Gastroesophageal sphincter (tissue), 4 donors: ENCODE measurements at places on chromosomes 7 and 10.

- no peak overlapping the region for H3K27ac ChIP-seq
- ATAC-seq = no peak
- H3K27me3 ChIP-seq = no peaks in the 10 kb centered on the region
- H3K4me3 ChIP-seq = no peak overlapping the region
- H3K36me3 ChIP-seq = peaks cover 3% of the 10 kb centered on the region
Measured at GRCh38 chr10:91253300-91253699, 32.8 kb downstream of the PCGF5 start.

GRCh38 chr10:125252937-125253336 is 92.6 kb upstream of the CTBP2 start:
- no peaks in the 10 kb centered on the region for H3K4me1 ChIP-seq
- no peaks in the 10 kb centered on the region for H3K27me3 ChIP-seq
- H3K36me3 ChIP-seq = no peaks in the 10 kb centered on the region
- ATAC-seq = no peak
- no peak overlapping the region for H3K27ac ChIP-seq

- H3K4me3 ChIP-seq = no peak overlapping the region
- H3K27me3 ChIP-seq = no peaks in the 10 kb centered on the region
- ATAC-seq = no peak
- H3K4me1 ChIP-seq = no peaks in the 10 kb centered on the region
Measured at GRCh38 chr7:12941512-12941911, 254.1 kb downstream of the ARL4A start.

DNA sequence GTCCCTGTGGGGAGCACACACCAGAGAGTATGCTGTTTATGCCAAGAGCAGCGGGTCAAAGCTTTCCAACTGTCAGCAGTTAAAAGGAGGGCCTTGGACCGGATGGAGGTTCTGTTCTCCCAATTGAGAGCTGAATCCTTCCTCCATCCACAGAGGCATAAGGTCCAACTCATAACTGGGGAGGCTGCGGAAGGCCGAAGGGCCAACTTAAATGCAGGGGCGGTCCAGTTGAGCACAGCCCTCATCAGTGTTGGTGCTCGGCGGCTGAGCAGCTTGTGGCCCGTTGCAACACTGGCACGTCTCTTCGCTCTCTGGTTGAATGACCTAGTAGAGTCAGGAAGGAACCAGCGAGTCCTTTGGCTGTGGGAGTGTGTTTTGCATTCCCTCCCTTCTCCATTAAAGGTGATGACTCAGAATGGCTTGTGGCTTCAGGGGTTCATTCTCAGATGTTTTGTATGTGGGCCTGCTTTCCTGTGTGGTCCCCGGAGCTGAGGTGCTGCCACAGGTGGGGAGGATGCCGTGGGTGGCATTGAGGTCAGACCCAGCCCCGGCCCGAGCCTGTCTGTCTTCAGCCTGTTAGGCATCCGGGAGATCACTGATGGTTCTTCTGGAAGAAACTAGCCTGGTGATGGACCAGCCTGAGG is 44.8 kb upstream of the DMBT1 start:
- no peak overlapping the region for H3K4me3 ChIP-seq
- peak; percentile 25 for ATAC-seq
- peak overlapping the region; percentile 52 for H3K27ac ChIP-seq
- peaks cover 74% of the 10 kb centered on the region for H3K36me3 ChIP-seq
- no peaks in the 10 kb centered on the region for H3K4me1 ChIP-seq
- H3K27me3 ChIP-seq = no peaks in the 10 kb centered on the region

- no peak overlapping the region for H3K4me3 ChIP-seq
- no peaks in the 10 kb centered on the region for H3K36me3 ChIP-seq
- ATAC-seq = no peak
- H3K27me3 ChIP-seq = peaks cover 16% of the 10 kb centered on the region
Measured at GRCh38 chr10:126314863-126315493, 73.3 kb downstream of the ADAM12 start.

DNA sequence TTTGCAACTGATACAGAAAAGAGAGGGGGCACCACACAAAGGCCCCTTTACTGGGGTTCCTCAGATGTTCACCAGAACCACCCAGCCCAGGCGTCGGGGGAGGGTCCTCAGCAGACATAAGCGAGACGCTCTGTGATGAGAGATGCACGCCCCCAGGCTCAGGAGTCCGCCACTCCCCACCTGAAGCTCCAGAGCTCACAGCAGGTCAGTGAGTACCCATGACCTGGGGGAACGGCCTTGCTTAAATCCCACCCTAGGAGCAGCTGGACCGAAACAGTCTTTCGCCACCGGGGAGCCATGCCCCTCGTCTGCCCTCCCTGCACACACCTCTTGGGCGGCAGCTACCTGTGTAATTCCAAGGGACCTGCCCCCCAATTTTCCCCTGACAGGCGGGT is 2.8 kb downstream of the CRYGN start:
- no peak overlapping the region for H3K4me3 ChIP-seq
- peaks cover 26% of the 10 kb centered on the region for H3K27me3 ChIP-seq
- ATAC-seq = no peak
- peaks cover 22% of the 10 kb centered on the region for H3K4me1 ChIP-seq
- peak overlapping the region; percentile 45 for H3K27ac ChIP-seq

DNA sequence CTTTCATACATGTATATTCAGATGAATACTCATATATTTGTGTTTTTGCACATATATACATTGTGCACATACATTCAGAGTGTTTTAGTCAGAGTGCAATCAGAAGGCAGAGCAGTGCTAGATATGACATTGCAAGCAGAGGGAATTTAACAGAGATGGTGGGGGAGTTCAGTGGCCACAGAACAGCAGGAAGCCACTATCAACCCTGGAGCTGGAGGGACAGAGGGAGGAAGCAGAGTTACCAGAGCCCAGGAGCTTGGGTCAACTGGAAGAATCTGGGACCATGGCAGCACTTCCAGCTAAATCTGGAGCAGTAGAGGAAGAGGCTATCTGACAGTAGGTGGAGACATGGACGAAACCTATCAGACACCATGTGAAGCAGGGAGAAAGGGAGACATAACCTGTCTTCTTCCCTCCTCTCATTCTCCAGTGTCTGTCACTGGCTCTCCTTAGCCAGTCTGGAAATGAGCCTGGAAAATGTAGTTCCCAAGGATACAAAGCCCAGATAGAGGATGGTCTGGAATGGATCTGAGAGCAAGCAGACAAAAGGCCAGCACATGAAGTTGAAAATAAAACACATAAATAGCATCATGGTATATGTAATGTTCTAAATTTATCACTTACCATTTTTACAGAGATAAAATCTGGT is 33.6 kb upstream of the HERPUD2 start:
- H3K4me1 ChIP-seq = peaks cover 9% of the 10 kb centered on the region
- H3K27ac ChIP-seq = no peak overlapping the region
- no peaks in the 10 kb centered on the region for H3K36me3 ChIP-seq
- no peak for ATAC-seq

DNA sequence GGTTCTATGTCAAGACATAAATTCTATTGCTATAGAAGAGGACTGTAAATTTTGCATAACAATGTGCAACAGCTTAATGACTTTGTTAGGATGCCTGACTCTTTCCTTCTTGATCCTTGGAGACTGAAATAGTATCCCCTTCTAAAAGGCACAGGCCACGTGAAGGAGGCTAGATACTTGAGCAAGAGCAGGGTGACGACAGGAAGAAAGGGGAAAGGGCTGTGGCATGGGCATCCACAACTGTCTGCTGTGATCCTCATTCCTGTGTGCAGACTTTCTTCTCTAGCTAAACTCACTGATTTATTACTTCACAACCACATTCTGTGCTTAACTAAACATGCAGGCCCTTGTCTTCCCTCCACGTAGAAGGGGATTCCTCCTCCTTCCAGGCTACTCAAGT is 1111.8 kb upstream of the C7orf33 start:
- no peak overlapping the region for H3K4me3 ChIP-seq
- H3K27me3 ChIP-seq = no peaks in the 10 kb centered on the region
- H3K4me1 ChIP-seq = no peaks in the 10 kb centered on the region
- no peak overlapping the region for H3K27ac ChIP-seq
- no peak for ATAC-seq

- no peaks in the 10 kb centered on the region for H3K36me3 ChIP-seq
- H3K27me3 ChIP-seq = no peaks in the 10 kb centered on the region
- no peak overlapping the region for H3K4me3 ChIP-seq
- H3K27ac ChIP-seq = peak overlapping the region; percentile 66
Measured at GRCh38 chr10:94156453-94156852, 162.7 kb downstream of the PLCE1 start.

DNA sequence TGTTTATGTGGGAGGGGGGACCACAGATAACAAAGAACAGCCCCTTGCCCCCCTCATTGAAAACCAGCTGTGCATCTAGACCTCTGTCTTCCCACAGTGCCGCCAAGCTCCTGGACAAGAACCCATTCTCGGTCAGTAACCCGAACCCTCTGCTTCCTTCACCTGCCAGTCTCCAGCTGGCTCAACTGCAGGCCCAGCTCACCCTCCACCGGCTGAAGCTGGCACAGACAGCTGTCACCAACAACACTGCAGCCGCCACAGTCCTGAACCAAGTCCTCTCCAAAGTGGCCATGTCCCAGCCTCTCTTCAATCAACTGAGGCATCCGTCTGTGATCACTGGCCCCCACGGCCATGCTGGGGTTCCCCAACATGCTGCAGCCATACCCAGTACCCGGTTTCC is 91.0 kb upstream of the PDCD4 start:
- no peaks in the 10 kb centered on the region for H3K27me3 ChIP-seq
- no peaks in the 10 kb centered on the region for H3K36me3 ChIP-seq
- no peak overlapping the region for H3K27ac ChIP-seq
- no peak for ATAC-seq

DNA sequence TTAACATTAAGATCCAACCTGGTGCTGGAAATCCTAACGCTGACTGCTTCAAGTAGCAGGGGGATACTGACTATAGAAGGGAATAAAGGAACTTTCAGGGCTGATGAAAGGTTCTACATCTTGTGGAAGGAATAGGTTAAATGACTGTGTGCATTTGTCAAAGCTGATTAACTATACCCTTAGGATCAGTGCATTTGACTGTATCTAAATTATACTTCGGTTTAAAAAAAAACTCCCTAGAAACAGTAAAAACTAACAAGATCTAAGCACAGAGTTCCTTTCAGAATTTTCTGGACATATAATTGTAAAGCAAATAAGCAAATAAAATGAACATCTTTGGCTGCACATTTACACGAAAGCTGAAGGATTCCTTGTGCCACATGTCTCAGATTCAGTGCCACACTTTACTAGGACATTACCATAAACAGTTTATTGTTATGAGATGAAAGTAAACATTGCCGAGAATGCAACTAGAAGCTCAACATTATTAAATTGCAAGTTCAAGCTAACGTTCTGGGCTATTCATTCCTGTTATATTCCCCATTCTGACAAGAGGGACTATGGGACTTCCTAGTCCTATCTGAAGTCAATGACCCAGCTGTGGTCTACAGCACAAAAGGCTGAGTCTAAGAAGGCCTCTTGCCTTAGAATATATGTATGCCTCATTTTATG is 20.7 kb downstream of the ANK3 start:
- H3K27me3 ChIP-seq = no peaks in the 10 kb centered on the region
- ATAC-seq = no peak
- no peaks in the 10 kb centered on the region for H3K36me3 ChIP-seq
- H3K4me3 ChIP-seq = no peak overlapping the region

DNA sequence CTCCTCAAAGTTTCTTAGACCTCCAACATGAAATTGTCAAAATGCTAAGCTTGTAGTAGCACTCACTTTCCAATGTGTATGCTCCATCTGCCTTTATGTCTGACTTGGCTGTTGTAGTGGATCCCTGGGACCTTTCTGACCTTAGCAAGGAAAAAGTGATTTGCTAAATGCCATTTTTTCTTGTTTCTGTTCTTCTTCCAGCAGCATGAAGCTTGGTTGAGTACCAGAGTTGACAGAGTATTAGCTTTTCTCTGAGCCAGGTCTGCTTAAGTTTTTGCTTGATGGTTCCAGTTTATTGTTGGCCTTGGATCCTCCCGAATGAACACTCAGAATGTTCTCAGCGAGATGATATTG is 168.7 kb downstream of the SND1 start:
- no peaks in the 10 kb centered on the region for H3K4me1 ChIP-seq
- H3K4me3 ChIP-seq = no peak overlapping the region
- H3K27me3 ChIP-seq = no peaks in the 10 kb centered on the region
- no peaks in the 10 kb centered on the region for H3K36me3 ChIP-seq

DNA sequence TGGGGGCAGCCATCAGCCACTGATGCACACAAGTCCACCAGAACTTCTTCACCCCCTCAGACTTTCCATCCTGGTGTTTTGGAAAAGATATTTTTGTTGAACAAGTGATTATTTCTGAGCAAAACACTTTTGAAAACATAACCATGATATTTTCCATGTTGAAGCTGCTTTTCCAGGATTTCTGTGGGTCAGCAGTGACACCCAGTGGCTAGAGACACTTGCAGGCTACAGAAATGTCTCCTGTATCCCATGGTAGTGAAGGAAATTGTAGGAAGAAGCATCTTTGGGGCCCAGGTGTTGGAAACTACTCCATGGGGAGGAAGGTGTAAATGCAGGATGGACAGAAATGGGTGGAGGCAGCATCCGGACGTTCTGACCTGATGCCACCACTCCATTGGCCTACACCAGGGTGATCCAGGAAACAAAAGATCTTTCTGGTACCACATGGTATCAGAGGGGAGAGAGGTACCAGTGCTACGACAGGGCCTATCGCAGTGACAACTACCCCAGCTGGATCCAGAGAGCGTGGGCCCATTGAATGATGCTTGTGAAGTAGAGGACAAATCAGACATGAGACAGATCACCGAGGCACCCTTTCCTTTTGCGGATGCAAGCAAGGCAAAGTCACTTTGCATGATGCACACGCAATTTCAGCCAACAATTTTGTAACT is 111.7 kb upstream of the COBL start:
- no peak overlapping the region for H3K27ac ChIP-seq
- H3K27me3 ChIP-seq = peaks cover 10% of the 10 kb centered on the region
- peaks cover 5% of the 10 kb centered on the region for H3K4me1 ChIP-seq
- no peak for ATAC-seq
- no peak overlapping the region for H3K4me3 ChIP-seq
- H3K36me3 ChIP-seq = no peaks in the 10 kb centered on the region

DNA sequence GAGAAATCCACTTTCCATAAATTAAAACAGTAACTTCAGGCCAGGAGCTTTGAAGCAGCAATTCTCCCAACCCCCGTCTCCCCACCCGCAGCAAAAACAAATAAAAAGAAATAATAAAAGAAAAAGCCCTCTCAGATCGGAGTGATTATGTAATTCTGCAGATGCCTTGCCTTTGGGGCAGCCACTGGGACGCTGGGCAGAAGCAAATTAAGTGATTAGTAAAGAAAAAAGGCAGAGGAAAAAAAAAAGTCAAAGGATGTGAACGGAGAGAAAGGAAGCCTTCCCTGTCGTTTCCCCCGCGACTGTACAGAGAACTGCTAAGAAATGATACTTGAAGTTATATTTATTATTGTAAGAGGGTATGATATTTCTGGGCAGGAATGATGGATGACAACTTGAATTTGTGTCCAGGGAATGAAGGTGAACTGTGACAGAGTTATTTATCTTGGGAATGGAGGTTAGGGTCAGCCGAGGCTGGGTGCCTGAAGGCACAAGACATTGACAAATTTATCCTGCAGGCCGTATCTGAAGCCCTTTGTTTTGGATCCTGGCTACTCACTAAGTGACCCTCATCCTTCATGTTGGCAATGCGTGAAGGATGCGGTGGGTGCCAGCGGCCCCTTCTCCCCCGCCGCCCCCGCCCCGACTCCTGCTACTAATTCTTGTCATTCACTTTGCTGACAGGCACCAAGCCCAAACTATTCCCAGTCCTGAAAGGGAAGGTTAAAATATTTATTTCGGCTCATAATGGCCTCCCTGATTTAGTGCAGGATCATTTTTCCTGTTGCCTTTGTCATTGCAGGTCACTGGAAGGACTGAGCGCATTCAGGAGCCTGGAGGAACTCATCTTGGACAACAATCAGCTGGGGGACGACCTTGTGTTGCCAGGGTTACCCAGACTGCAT is 604.0 kb downstream of the LRMDA start:
- H3K27me3 ChIP-seq = no peaks in the 10 kb centered on the region
- peak overlapping the region; percentile 68 for H3K27ac ChIP-seq
- H3K36me3 ChIP-seq = no peaks in the 10 kb centered on the region
- H3K4me3 ChIP-seq = no peak overlapping the region
- peak; percentile 56 for ATAC-seq
